Head of caudate nucleus (tissue), 42 donors: ENCODE measurements at places on chromosomes 2 and 18.

DNA sequence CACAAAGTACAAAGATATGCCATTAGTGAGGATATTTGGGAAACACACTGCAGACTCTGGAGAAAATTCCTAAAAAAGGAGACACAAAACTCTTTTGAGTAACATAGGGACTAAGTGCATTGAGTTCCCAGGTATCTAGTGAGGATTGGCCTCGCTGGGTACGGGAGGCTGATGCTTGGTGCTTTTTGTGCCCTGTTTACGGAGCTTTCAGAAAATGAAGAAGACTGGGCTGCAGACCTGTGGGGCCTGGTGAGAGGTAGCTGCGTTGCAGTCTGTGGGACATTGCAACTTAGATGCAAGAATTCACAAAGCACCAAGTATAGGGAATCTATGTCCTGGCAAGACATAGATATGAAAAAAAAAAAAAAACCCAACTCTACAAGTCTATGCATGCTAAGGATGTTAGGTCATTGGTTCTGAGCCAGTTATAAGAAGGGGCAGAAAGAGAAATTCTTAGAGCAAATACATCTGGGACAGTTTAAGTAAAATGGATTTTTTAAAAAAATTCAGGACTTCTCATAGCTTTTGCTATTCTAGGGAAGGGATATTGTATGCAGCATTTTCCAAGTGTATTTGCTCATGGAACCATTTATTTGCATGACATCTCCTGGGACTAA lies 156.0 kb downstream of the SLC4A3 start:
- no peak for DNase-seq

GRCh38 chr18:27861539-27861938 lies 315.4 kb downstream of the CDH2 start:
- DNase-seq: no peak

GRCh38 chr18:12703096-12703567 lies 290 bp downstream of the PSMG2 start:
- no peak for DNase-seq

DNA sequence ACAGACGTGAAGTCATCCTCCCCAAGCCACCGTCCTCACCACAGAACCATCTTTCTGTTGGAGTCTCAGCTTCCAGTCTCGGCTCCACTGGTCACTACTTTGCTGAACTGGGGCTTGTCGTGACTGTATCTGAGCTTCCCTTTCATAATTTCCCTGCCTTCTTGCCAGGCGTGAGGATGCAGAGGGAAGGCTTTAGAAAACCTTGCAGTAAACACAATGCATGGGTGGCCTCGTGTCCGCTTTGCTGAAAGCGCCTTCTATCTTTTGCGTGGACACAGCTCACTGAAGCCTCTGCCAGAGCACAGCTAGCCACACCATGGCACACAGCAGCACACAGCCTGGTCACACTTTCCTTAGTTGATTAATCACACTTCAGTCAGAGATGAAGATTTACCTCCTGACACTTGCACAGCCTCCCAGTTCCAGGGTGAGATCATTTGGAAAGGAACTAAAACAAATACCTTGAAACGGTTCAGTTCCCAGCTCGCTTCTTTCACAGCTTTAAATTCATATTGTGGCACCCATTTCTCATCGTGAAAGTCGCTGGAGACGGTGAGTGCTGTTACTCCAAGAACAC lies 2.8 kb upstream of the GPR45 start:
- DNase-seq: no peak

DNA sequence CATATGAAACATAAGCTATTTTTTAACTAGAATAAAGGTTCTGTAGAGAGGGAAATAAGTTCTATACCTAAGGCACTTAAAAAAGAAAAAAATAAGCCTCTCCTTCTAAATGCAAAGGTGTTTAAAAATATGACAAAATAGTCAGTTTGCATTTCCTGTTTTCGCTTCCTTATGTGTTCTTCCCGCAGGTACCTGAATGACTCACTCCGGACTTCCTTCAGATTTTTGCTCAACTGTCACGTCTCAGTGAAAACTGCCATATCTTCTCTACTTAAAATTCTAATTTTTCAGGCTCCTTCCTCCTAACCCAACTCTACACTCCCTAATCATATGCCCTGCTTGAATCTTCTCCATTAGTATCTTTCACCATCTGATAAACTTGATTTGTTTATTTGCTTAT lies 1333.1 kb downstream of the LRP1B start:
- no peak for DNase-seq
